Kidney (tissue), 22 donors: ENCODE measurements at places on chromosomes 5 and 9. TPM values are rescaled to one million over a fixed set of nuclear protein-coding genes. Genes with fewer than 3 reads are reported as not detected.

GRCh38 chr9:36109071-36109470, 27.5 kb upstream of the GLIPR2 start:
- no peaks in the 10 kb centered on the region for H3K36me3 ChIP-seq
- no peaks in the 10 kb centered on the region for H3K27me3 ChIP-seq
- no peak overlapping the region for H3K4me3 ChIP-seq
- no peak for DNase-seq

DNA sequence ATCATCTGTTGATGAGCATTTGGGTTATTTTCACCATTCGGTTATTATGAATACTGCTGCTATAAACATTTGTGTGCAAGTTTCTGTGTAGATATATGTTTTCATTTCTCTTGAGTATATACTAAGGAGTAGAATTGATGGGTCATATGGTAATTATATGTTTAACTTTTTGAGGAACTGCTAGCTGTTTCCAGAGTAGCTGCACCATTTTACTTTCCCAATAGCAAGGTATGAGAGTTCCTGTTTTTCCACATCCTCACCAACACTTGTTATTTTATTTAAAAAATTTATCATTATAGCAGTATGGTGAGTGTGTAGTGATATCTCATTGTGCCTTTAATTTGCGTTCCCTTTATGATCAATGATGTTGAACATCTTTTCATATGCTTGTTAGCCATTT, 29.2 kb downstream of the CD14 start:
- no peaks in the 10 kb centered on the region for H3K36me3 ChIP-seq
- H3K27me3 ChIP-seq: no peaks in the 10 kb centered on the region
- H3K4me3 ChIP-seq: no peak overlapping the region
- DNase-seq: no peak

SMU1 gene
- total RNA-seq: 22.0 TPM

SPINK13 gene
- total RNA-seq: 1.6 TPM

GABRB2 gene
- 4.4 TPM for total RNA-seq
